ENCODE measurements at places on chromosomes 16 and 17.

GRCh38 chr17:14361945-14362508 lies 61.1 kb downstream of the HS3ST3B1 start:
- DNase-seq = no peak

DNA sequence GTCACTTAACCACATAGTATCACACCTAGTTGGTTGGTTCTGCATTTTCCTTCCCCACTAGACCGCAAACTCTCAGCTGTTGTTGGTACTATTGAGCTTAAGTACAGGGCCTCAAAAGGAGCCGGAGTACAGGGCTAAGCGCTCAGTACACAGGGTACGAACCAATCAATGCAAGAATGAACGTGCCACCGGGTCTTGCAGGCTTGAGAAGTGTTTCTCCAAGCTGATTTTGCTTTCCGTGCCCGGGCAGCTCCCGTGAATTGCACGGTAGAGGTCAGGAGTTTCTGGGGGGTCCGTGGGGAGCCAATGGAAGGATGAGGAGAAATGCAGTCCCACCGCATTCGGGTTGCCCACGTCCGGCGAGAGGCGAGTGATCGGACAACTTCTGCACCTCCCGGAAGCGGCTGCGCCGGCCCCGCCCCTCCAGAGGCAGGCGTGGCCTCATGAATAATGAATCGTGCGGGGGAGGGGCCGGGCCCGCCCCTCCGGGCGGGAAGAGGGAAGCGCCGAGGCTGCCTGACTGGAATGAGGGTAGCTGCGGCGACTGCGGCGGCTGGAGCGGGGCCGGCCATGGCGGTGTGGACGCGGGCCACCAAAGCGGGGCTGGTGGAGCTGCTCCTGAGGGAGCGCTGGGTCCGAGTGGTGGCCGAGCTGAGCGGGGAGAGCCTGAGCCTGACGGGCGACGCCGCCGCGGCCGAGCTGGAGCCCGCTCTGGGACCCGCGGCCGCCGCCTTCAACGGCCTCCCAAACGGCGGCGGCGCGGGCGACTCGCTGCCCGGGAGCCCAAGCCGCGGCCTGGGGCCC lies at the start of gene SNTB2:
TSS of gene SNTB2 (plus strand) at position 523 of the 804 bp plus-strand sequence. CDS start at position 526, 3 bp downstream.
- DNase-seq = peak; percentile 57

- DNase-seq = no peak
These were observed 5.3 kb upstream of the CAVIN1 start for GRCh38 chr17:42428141-42428944.

DNA sequence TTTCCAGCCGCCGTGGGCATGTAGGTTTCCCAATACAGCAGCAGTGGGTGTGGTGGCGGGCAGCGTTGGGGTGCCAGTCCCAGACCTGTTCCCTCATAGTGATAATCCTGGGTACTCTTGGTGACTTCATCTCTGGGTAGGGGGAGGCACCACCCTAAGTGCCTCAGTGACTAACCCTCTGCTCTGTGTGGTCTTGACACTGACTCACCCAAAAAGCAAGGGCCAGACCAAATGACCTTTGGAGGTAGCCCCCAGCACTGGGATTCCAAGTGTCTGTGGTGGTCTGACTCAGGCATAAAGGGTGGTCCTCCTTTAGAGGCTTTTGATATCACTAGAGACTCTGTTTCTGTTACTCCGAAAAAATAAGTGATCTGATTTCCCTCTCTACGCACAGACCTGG lies 908 bp downstream of the CALB2 start:
- no peak for DNase-seq

DNA sequence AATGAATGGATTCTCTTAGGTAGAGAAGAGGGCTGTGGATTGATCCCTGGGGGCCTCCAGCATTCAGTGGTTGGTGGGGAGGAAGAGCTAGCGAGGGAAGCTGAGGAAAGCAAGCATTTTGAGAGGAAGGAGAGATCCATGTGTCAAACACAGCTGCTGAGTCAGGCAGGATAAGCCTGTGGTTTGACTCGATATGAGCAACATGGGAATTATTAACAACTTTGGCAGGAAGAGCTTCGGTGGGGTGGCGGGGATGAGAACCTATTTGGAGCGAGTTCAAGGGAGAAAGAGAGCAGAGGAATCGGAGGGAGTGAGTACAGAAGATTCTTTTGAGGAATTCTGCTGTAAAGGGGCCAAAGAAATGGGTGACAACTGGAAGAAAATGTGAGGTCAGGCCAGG lies 59.5 kb upstream of the CDC42EP4 start:
- no peak for DNase-seq

DNA sequence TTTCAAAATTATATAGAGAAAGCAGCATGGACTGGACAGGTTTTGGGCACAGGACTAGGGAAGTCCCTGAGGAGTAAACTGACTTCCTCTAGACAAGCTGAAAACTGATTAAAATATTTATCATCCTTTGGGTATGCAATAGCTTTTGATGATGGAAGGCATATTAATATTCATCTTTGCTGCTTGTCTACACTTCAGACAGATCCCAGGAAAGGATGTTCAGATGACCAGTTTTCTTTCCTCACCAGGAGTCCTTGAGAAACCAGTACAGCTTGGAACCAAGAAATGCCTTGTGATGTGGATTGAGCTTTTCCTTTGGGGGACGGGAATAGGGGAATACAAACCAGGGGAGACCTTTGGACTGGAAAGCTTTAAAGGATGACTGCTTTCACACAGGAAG lies 195.5 kb downstream of the FTO start:
- DNase-seq = no peak

DNA sequence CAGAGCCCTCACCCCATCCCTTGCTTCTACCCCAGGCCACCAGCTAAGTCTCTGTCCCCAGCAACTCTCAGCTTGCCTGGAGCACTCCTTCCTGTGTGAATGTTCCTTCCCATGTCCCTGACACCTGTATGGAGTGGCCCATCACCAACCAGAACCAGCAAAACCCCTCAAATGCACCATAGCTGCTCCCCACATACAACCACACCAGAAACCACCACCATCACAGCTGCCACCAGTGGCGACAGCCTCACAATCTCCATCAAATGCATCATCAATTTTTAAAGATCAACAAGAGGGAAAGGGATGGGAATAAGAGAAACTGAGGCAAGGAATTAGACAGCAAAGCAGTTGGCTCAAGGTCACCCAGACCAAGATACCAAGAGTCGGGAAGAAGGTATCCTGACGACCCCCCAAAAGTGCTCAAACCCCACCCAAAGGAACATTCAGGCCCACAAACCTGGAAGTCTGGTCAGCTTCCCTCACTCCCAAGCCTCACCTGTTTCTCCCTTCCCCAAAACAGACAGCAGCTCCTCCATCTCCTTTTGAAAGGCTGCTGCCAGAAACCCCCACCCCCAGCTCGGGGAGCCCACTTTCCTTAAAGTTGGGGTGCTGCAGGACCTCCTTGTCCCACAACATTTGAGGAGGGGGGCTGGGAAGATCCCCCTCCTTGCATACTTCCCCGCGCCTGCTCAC lies 1.8 kb downstream of the SRCIN1 start:
- DNase-seq = no peak

- DNase-seq = no peak
These were observed 32.0 kb downstream of the LYRM9 start for GRCh38 chr17:27860971-27861664.

DNA sequence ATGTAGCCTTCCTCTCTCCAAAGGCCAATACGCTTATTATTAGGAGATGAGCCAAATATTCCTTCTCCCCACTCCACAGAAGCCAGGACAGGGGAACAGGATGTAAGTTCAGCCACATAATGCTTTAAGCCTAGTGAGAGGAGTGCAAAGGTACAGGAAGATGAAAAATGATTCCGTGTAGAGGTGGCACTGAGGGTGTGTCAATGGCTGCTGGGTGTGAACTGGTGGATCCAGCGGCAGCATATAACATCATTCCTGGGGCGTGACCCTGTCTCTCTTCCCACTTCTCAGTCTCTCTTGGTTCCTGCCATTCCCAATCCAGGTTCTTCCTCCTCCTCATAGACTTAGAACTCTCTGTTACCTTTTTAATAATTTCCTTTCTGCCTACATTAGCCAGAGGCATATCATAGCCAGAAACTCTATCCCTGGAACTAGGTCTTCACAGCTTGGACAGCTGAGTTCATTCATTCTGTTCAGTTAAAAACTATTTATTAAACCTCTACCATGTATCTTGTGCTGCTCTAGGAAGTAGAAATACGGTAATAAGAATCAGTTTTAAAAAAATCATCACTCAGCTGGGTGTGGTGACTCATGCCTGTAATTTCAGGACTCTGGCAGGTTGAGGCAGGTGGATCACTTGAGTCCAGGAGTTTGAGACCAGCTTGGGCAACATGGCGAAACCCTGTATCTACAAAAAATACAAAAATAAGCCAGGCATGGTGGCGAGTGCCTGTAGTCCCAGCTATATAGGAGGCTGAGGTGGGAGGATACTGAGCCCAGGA lies 58.0 kb upstream of the FAM20A start:
- DNase-seq = no peak

- no peak for DNase-seq
These were observed 62.7 kb downstream of the ABCC1 start for GRCh38 chr16:16012144-16012543.

DNA sequence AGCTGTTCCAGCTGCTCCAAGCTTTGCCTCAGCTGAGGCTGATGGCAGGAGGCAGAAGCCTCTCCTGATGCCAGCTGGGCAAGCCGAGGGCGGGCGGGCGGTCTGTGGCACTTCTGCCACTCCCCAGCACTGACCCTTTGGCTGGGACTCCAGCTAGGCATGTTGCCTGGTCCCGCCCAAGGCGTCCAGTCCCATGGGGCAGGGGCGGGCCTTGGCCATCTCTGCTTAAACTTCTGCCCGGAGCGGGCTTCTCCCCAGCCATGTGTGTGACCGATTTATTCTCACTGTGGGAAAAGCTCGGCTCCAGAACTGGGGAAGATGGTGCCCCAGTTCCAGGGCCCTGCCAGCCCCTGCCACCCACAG lies 349.1 kb downstream of the SEC14L1 start:
- DNase-seq = no peak

DNA sequence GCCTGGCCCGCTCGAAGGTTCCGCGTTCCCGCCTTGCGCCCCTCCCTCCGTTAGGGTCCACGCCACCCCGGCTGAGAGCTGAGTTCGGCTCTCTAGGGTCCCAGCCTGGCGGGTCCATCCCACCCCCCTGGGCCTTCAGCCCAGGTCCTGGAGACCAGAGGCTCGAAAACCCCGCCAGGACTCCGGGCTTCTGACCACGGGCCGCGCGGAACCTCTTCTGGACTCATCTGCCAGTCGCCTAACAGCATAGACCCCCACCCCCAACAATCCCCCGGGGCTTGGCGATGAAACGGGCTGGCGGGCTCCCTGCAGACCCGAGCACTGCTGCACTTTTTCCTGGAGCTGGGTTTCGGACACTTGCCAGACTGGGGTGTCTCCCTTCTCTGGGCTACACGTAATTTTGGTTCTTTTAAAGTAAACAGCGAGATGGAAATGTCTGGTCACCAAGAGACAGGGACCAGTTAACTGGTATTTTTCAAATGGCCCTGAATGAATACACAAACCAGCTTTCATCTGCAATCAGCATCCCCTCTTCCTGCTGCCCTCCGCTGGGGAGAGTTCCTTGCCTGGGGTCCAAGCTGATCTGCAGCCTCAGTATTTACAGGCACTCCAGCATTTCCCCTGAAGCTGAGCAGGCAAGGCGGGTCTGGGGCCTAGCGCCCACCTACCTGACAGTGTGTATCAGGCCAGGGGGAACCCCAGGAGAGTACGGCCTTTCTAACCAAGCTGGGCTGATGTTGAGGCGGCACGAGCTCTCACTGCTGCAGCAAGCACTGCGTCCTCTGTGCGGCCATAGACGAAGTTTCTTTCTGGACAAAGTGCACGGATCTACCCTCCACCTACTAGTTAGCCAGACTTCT lies 639 bp upstream of the TRIM65 start:
- no peak for DNase-seq

DNA sequence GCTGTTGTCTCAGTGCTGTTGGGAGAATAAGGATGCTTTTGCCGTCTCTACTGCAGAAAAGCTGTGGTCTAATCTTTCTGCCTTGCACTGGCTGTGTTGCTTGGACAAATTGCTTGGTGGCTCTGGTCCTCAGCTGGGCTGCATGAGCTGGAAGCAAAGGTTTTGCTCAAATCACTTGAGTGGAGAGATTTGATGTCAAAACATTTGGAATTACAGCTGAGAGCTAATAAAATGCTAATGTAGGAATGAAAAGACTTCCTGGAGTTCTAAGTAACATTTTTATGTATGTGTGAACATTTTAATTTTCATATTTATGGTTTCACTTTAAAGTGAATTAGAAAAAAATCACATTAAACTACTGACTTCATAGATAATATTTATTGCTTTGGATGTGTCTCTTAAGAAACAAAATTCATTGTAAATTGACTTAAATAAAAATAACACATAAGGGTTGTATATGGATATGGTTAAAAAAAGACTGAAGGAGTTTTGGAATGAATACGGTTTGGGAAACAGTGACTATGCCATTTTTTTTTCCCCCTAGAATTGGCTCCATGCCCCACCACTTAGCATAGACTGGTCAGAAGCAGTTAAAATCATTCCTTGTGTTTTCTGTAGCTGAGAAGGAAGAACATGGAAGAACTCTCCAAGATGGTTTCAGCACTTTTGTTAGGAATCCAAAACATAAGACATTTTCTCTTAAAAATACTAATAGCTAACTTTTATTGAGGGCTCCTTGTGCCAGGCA lies 39.2 kb upstream of the FAM20A start:
- no peak for DNase-seq

DNA sequence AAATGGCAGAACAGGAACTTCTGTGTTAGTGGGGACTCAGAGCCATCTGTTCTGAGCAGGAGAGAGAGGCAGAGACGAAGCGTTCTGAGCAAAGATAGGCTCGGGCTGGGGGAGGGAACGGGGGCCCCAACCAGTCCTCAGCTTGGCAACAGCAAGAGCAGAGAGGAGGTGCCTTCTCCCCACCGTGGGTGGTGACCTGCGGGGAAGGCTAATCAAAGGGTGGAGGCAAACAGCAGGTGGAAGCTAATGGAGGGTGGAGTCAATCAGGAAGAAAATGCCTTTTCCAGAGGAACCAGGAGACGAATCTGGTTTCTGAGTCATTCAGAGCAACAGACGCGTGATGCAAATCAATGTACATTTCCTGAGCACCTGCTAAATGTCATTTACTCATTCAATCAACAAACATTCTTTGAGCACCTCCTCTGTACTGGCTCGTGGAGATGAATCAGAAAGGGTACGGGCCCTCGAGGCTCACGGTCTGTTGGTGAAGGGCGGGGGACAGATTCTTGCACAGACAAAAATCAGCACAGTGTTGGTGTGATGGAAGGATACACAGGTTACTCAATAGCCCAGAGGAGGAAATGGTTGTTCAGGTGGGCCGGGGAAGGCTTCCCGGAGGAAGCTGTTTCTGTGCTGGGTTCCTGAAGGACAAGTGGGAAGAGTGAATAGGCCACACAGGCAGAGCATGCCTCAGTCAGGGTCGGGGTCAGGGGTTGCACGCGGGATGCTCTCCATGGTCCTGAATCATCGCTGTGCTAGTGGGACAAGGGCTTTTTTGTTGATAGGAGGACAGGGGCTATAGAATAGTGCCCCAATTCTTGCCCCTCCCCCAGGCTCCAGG lies 5.7 kb upstream of the SPNS2 start:
- DNase-seq = no peak

- no peak for DNase-seq
These were observed 20.8 kb upstream of the ZNF423 start for GRCh38 chr16:49876716-49877129.

DNA sequence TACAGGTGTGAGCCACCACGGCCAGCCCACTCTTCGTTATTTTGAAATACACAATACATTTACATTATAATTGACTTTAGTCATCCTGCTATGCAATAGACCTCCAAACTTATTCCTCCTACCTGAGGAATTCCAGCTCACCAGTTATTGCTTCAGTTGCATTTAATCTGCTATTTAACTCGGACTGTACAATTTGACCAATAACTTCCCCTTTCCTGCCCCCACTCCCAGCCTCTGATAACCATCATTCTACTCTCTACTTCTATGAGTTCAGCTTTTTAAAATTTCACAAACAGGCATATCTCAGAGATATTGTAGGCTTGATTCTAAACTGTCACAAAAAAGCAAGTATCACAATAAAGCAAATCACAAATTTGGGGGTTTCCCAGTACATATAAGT lies 157.0 kb downstream of the COPRS start:
- DNase-seq = no peak

All from esophagus squamous epithelium (tissue), 5 donors.